Stimulated activated CD4-positive, alpha-beta T cell treated with anti-CD3 and anti-CD28 coated beads, Interleukin-1b, Interleukin-23, amount 100 ng/mL, for 1 hour (primary cell): ENCODE measurements at places on chromosomes 1 and 21.

DNA sequence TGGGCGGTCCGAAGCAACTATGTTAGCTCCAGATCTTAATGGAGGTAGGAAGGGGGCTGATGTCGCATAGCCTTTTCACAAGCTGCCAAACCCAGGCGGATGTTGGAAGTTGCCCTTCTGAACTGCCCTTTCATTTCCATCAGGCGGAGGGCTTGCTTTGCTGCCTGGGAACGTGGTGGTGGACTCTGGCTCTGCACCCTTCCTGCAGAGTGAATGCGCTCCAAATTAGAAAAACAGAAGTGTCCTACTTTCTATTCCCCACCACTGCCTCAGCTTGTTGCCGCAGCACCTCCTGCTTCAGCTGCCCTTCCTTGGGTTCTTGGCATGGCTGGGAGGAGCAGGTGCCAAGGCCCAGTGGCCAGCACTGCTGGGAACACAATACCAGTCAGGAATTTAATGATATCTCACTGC is 60.6 kb downstream of the AK4 start:
- DNase-seq = no peak

- no peak for DNase-seq
These were observed 158.8 kb downstream of the C1orf21 start for GRCh38 chr1:184545601-184546000.

- DNase-seq = no peak
These were observed 6.6 kb upstream of the FMO3 start for GRCh38 chr1:171084091-171084490.

DNA sequence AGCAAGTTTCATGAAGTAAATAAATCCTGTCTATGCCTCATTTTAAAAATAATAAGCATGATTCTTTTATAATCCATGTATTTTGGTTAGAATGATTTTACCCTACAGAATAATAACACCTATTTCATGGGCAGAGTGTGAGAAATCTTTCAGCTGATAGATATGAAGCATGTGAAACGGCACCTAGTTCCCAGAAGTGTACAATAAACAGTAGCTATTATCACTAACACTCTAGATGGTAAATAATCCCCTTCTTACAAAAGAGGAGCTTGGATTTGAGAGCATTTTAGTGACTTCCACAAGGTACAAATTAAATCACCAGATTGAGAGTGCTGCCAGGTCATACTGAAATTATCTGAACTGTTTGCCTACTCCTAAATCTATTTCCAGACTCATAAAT is 95.3 kb upstream of the NRIP1 start:
- DNase-seq = no peak

GRCh38 chr1:157639800-157640199 is 41.9 kb upstream of the FCRL4 start:
- DNase-seq = no peak

DNA sequence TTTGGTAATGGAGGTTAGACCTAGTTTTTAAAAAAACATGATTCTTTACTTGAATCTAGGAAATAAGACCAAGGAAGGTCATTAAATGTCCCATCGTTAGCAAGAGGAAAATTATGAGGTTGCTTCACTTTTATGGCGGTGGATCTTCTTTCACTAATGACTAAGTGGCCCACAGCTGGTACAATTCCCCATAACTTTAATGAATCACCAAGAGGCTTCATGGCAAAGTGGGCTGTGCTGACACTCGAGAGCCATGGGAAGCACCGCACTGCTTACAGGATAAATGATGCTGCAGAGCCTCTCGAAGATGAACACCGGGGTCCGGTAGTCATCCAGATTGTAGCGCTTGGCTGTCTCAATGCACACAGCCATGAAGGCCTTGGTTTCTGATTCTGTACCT is 108.8 kb downstream of the UBR4 start:
- DNase-seq = no peak

- DNase-seq = no peak
These were observed 44.6 kb downstream of the MAN1C1 start for GRCh38 chr1:25661043-25661815.

GRCh38 chr1:231550448-231550781 is 21.9 kb downstream of the TSNAX start:
- DNase-seq = no peak

GRCh38 chr1:9010781-9011323 is 15.4 kb downstream of the SLC2A7 start:
- DNase-seq = no peak

- no peak for DNase-seq
These were observed 6.9 kb upstream of the DNAH14 start for GRCh38 chr1:224922404-224923164.

DNA sequence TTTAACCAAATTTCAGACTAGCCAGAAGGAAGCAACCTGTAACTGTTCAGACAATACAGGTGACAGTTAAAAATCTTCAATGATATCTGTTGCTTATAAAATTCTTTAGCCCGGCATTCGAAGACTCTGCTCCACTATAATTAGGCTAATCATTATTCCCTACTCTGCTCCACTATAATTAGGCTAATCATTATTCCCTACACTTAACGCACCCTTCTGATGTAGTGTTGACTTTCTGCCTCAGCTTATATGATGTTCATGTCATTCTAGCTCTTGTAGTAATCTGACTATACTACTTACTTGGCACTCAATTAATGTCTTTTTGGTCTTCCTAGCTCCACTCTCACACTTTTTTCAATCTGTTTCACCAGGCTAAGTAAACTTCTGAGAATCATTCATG is 13.3 kb downstream of the TESK2 start:
- DNase-seq = no peak

- DNase-seq = no peak
These were observed 6.1 kb upstream of the ADAMTS1 start for GRCh38 chr21:26851109-26851944.

DNA sequence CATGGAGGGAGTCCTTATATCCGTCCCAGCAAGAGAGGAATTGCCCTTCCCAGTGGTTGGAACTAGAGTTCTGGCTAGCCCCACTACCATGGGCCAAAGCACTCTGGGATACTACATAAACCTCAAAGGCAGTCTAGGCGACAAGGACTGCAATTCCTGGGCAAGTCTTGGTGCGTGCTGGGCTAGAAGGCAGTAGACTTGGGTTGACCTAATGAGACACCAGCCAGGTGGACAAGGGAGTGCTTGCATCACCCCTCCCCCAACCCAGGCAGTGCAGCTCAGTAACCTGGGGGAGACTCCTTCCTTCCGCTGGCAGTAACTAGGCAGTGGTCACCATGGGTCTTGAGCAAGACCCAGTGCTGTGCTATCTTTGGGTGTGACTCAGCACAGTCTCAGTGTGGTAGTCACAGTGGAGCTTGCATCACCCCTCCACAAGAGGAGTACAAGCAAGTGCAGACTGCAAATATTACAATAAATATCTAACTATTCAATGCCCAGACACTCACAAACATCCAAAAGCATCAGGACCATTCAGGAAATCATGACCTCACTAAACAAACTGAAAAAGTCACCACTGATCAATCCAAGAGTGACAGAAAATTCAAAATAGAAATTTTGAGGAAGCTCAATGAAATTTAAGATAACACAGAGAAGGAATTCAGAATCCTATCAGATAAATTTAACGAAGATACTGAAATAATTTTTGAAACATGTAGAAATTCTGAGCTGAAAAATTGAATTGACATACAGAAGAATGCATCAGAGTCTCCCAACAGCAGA is 84.7 kb upstream of the LYPLAL1 start:
- DNase-seq = no peak

DNA sequence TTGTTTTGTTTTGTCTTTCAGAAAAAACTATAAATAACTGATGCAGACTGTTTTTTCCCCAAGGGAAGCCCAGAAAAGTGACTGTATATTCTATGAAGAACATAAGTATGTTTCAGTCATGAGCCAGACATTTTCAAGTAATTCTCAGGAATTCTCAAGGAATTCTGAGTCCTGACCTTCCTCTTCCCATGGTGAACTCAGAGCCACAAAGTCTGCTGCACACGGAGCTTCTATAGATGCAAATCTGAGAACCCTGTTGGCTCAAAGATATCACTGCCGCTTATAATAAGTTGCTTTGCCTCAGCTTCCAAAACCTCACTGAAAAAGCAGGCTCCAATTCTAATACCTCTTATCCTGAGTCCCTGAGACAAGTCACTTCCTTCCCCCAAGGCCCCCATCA is 418.5 kb upstream of the RUNX1 start:
- no peak for DNase-seq

- DNase-seq = no peak
These were observed 19.7 kb upstream of the ADGRB2 start for GRCh38 chr1:31783846-31784245.

DNA sequence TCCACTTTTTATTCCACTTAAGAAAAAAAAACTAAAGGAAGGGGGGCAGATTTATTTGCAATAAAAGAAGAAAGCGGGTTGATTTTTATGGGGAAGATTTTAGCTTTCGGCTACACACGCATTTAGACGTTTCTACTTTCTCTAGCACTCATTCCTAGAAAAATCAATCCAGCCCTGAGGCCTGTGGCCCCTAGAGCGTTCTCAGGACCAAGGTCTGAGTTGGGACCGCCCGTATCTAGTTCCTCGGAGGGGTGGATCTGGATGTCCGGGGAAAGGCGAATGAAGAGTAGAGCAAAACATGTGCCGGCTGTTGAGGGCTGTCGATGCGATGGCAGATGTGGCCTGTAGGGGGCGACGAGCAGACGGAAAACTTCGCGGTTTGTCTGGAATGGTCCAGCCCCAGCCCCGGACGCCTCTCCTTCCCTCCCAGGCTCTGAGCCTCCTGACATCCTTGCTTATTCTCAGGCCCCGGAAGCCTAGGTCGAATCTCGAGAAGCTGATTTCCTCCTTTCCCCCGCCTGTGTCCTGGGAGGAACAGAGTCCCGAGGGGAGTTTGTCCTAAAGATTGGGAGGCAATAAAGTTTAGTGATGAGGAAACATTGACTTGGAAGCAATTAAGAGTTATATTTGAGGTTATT is 5.2 kb downstream of the FOXD3 start:
- DNase-seq = no peak

GRCh38 chr1:159056069-159056698 is 20.4 kb downstream of the AIM2 start:
- no peak for DNase-seq

DNA sequence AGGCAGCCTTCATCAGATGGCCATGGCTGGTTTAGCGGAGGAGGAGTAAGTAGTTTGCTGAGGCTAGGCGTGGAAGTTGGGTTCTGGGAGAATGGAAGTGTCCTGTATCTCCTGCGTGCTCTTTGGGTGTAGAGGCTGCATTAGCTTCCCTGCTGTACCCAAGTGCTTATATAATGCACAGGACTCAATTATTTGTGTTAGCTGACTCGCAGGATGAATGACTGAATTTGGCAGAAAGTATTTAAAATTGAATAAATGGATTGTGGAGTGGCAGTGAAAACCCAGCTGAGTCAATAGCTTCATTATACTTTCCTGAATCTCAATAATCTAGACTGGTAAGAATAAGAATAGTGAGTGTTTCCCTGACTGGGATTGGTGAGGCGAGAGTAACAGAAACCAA is 13.8 kb downstream of the DNTTIP2 start:
- DNase-seq = no peak

DNA sequence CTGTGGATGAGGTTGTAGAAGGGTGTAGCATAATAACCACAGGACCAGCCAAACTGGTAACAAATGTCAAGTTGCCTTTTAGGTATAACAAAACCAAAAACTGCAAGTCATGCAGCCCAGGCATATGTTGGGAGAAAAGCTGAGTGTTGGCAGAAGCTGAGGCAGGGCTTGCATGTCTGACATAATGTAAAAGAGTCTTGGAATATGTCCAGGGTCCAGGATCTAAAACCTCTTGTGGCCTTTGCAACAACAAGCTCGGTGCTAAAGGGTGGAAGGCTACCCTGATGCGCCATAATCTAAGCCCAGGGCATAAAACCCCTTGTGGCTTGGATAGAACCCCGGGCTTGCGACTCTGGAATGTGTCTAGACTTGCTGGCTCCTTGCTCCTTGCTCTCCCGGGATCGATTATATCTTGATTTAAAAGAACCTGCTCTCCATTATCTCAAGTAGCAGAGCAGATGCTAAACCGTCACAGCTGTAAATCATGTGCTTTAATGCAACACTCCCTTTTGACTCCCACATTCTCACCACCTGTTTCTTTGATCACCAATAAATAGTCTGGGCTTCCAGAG is 26.5 kb upstream of the SLC35A3 start:
- no peak for DNase-seq

DNA sequence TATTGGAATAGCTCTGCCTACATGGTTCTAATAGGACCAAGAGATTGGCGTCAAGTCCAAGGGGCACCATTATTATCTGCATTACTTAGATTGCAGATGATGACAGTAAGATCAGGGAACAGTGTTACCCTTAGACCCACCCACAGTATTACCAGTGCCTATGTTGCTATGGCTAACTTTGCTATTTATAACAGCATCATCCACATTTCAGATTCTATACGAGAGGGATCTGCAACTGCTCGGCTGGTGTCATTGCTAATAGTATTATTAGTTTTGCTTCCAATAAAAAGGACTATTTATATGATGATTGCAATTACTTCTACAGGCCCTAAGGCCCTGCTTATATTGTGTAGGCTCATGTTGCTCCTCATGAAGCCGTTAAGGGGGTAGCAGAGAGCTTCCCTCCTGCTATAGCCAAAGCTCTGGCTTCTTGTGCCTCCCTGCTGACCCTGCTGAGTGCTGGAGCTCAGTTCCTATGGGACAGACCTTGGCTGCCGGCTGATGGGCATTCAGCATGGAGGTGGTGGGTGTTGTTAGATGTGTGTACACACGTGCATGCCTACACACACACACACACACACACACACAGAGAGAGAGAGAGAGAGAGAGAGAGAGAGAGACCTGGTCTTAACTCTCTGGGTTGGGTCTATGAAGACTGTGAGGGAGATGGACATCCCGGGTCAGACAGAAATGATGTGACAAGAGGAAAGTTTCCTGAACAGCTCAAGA is 1.3 kb downstream of the BCAN start:
- DNase-seq = no peak
